ENCODE measurements at places on chromosomes 2 and 18. TPM values are rescaled to one million over a fixed set of nuclear protein-coding genes. Genes with fewer than 3 reads are reported as not detected.

GRCh38 chr2:68158134-68158447 is 403 bp downstream of the PNO1 start:
- DNase-seq = peak; percentile 11

DNA sequence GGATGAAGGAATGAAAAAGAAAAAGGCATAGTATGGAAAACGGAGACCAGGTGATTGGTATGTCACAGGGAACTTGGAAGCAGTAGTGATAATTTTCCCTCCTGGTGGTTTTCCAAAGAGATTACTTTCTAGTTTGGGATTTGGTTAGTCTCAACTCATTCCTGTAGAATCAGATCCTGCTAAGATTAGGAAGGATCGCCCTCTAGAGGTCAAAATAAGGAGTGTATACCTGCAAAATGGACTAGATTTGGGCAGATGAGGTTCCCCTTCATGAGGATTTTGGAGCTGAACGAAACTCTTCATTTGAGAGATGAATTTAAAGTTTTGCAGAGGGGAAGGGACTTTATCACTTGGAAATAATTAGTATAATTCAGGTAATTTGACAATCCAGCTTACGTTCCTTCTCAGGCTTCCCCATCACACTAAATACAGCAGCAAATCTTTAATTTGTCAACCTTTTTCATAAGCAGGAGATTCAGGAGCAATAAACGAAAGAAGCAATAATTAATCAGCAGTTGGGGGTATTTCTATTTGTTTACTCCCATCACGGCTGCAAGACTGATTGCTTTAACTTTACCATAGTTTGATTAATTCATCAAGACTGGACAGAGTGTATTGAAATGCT is 65.2 kb downstream of the CCDC195 start:
- DNase-seq = peak; percentile 62

- no peak for DNase-seq
Measured at GRCh38 chr2:50781646-50782045, 250.3 kb downstream of the NRXN1 start.

DNA sequence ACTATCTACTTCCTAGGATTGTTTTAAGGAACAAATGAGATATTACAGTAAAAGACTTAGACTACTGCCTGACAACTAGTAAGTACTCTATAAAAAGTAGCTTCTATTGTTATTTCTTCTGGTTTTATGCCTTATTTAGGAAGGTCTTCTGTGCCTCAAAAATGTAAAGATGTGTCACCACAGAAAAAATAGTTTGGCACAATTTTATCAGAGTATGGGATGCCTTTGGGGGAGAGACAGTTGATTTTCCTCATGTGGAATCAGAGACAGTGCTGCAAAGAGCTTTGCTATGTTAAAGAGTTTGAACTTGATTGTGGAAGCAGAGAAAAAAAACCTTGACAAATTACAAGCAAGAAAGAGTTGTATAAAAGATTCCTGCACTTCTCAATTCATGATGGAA is 98.4 kb downstream of the EHBP1 start:
- no peak for DNase-seq

DNA sequence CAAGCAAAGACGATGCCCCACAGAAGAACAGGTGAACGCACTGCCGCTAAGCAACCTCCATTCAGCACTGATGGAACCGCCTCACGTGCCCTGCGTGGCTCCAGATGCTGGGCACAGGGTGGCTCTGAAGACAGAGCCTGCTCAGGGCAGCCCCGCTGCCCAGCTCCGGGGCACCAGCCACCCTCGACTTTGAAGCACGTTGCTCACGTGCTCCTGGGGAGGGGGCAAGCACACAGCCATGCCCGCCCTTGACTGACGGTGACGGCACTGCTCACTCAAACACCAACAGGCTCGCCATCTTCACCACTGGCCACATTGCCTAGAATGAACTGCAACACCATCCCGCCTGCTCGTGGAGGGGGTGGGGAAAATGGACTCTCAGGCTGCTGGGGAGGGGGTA is 251.3 kb downstream of the HDAC4 start:
- DNase-seq = no peak

GRCh38 chr2:36798724-36799123 is 102.2 kb downstream of the VIT start:
- DNase-seq = no peak

DNA sequence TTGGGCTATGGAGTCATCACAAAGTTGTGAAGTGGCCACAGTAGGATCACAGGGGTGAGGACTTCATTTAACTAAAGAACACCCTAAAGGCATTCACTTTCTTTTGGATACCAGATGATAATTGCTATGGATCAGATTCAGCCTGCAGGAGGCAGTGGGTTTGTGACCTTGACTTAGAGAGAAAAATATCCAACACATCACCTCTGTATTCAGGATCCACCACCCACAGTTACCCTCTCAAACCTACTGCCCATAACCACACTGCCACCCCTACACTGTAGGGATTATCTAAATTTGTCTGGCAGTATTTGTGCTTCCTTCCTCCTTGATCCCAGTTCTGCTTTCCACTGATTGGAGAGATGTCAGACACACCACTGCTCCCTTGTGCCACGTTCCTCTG is 269.4 kb downstream of the MYCN start:
- no peak for DNase-seq

DNA sequence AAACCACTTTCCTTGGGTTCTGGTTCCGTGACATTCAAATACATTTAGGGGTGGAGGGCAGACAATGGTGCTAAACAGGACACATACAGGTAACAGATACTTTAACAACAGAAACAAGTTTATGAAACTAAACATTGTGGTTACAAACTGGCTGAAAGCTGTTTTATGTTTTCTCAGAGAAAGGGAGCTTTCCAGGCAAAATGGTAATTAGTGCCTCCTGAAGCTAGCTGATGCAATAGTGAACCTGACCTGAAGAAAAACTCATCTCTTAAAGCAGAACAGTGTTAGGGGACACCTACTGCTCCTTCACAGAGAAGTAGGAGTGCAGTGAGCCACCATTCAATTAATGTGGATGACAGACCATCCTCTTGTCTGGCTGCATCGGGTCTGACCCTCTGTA is 138.9 kb downstream of the CCDC148 start:
- no peak for DNase-seq

DNA sequence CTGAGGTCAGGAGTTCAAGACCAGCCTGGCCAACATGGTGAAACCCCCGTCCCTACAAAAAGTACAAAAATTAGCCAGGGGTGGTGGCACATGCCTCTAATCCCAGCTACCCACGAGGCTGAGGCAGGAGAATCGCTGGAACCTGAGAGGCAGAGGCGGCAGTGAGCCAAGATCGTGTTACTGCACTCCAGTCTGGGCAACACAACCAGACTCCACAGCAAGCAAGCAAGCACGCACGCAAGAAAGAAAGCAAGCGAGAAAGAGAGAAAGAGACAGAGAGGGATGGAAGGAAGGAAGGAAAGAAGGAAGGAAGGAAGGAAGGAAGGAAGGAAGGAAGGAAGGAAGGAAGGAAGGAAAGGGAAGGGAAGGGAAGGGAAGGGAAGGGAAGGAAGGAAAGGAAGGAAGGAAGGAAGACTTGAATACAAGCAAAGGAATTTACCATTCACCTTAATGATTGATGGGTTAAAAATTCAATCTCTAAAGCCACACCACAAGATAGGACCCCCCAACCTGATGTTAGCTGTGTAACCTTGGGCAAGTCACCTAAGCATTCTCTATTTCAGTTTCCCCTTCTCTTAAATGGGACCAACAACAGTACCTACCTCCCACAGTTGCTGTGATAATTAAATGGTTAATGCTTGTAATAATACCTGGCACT is 181.7 kb downstream of the ATAD2B start:
- no peak for DNase-seq

DNA sequence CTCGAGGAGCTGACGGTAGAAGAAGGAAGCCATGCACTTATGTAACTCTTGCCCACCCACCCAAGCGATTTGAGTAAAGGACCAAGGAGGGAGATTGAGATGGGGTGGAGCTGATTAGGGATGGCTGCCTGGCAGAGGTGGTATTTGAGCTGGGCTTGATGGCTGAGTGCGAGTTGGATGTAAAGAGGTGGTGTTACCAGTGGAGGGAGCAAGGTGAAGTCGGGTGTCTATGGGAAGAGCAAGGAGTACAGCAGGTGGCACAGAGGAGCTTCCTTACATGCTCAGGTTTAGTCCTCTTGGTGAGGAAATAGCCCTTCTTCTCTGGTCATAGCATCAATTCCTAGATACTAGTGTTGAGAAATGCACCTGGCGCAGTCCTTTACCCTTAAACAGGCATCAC is 294.2 kb upstream of the SKOR2 start:
- no peak for DNase-seq

DNA sequence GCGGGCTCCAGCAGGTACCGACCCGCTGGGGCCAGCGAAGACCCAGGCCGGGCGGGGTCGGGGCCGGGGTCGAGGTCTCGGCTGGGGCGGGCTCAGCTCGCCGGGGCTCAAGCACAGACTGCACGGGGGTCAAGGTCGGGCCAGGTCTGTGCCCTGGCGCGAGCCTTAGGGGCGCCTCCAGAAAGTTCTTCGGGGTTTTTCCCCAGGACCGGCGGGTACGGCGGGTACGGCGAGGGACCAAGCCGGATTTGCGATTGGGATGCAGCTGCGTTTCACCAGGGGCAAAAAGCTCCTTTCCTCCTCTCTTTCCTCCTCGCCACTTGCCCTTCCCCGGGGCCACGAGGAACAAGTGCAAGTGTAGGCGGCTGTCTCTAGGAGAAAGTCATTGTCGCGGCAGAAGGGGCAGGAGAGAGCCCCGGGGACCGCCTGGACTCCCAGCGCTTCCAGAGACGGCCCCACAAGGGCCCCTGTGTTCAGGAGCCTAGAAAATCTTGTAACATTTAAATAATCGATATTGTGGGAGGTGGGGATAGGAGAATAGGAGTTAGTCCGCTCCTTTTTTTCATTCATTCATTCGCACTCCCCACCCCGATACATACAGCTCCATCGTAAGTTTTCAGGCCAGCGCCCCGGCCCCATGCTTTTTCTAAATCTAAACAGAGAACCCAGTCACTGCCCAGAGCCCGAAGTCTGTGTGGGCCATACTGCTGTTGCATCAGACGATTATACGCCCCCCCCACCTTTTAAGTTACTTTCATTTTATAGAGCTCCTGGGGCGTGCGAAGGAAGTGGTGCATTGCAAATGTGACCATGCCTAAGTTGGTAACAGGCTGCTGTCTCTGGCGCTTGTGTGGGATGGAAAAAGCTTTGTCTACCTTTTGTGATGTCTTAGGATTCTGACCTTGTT is 679 bp downstream of the PMAIP1 start:
- DNase-seq = peak; percentile 57

DNA sequence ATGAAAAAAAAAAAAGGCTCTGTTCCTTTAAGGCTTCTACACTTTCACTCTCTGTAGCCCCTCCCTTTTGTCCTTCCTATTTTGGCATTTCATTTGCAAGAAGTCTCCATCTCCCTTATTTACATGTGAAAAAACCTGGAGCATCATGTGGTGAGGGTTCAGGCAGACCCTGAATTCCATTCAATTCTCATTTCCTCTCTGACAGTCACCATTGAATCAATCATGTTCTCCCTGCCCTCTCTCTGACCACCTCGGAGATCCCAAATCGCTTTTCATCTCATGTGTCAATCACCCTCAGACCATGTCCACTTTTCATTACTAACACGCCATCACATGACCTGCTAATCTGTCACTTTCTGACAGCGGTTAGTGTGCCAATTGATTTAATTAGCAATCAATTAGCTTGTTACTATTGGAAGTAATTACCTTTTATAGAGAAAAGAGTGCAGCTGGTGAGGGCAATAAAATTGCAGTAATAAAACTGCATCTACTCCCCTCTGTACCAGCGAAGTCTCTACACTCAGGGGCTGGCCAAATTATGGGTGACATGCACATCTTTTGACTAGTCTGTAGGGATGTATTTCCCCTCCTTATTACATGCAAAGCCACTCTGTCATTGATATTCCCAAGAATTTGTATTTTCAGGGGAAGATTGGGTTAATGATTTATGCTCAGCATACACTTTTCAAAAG is 317.4 kb downstream of the EN1 start:
- DNase-seq = no peak

- no peak for DNase-seq
Measured at GRCh38 chr2:56224316-56224715, 40.5 kb downstream of the CCDC85A start.

DNA sequence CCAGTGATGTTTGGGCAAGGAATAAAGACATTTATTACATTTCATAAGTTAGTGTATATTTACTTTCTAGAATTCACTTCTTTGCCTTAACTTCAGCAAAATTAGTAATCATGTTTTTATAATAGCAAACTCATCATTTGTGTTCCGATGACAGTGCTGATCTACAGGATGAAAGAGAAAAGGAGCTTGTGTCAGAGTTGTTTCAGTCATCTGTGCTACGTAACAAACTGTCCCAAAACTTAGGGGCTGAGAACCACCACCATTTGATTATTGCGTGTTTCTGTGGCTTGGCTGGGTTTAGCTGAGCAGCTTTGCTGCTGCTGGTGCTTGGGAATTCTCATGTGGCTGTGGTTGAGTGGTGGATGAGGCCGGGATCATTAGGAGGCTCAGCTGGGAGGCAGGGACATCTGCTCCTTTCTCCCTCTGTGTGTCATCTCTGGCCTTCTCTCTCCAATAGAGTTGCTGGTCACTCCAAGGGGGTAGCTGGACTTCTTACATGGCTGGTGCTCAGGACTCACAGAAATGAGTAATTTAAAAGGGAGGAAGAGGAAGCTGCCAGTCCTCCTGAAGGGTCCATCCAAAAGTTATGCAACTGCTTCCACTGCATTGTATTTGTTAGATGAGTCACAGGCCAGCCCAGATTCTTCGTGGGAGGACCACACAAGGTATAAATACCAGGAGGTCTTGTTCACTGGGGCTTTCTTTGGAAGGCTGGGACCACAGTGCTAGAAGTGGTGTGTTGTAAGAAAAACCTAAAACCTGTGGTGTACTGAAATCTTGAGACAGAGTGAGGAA is 43.4 kb upstream of the HAAO start:
- peak; percentile 98 for DNase-seq

DNA sequence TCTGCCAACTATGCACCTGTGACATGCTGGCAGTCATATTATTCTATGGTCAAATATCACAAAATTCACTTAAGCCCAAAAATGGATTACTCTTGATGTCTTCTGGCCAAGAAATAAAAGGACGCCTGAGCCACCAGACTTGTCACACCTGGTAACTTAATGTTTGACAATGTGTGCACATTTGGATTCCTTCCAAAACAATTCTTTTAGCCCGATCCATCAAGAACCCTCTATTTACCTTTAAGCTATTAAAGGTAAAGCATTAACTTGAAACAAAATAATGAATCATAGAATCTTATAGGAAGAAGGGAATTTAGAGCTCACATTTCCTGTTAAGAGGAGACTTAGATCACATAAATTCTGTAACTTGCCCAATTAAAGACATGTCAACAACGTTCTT is 46.5 kb upstream of the NFU1 start:
- DNase-seq = no peak

- DNase-seq = no peak
Measured at GRCh38 chr2:72576861-72577260, 249.0 kb downstream of the EXOC6B start.

GRCh38 chr2:1601471-1602277 is 142.6 kb downstream of the PXDN start:
- no peak for DNase-seq

CTIF gene
- 16.1 TPM for total RNA-seq

ASB18 gene
- total RNA-seq = 0.38 TPM

ATP6V1C2 gene
- total RNA-seq = 0.90 TPM

SCG2 gene
- total RNA-seq = 0.13 TPM

DCDC2C gene
- not detected for total RNA-seq

TLX2 gene
- not detected for total RNA-seq

All from bronchial epithelial cell (primary cell).